ENCODE measurements at places on chromosomes 16 and 17.

DNA sequence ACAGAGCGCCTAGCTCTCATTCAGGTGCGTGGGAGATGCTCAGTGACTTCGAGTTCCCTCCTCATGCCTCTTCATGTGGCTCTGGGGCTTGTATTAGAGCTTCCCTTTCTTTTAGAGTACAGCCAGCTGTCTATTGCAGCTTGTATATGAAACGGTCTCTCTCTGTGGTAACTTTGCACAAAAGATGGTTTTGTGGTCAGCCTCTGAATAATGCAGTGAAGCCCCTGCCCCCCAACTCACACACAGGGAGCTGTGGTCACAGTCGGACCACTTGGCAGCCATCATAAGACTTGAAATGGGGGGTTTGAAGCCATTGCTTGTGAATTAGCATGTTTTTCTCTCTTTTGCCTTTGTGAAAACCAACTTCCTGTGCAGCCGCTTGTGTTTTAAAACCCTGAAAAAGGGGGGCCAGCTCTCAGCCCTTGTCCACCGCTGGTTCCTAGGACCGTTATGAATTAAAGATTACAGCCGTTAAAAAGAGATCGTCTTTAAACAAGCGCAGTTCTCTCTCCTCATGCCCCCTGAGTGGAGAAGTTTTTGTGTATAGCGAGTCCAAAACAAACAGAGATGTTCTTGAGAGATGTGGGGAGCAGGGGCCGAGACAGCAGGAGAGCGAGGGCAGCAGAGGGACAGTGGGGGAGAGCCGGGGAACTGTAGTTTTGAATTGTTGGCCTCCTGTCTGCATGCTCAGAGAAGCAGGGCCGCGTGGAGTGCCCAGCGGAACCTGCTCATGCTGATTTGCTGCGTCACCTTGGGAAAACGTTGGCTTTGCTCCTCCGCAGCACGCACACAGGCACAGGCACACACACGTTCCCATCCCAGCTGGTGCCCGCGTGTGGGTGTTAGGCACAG lies 199.0 kb downstream of the MSI2 start:
- peak; percentile 33 for DNase-seq

DNA sequence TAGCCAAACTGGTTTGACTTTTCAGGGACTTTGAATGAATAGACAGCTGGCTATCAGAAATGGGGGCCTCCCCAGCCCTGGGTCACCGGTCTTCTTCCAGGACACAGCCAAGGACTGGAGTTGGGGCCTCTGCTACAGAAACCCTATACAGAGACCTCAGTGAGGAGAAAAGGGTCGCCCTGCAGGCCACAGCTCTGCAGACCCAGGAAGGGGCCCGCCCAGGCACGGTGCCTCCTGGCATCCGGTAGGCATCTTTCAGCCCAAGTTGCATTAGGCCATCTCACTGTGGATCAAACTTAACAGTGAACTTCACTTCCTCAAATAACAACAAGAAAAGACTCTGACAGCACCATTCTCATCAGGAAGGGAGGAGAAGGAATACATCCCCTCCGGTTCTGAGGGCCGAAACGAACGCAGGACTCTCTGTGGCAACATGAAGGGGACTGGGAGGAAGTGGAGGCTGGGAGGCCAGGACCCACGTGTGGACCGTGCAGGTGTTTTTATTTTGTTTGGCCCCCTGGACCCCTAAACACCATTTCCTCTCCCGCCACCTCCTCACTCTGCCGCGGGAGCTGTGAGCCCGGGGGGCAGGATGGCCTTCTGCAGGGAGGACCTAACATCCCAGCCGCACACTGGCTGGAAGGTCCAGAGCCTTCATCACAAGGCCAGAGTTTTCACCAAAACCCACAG lies 7.2 kb downstream of the SLC38A10 start:
- no peak for DNase-seq

- DNase-seq = no peak
These were observed 1.6 kb upstream of the DUSP14 start for GRCh38 chr17:37488009-37488604.

GRCh38 chr17:18039535-18040260 lies 490 bp downstream of the GID4 start:
- no peak for DNase-seq

DNA sequence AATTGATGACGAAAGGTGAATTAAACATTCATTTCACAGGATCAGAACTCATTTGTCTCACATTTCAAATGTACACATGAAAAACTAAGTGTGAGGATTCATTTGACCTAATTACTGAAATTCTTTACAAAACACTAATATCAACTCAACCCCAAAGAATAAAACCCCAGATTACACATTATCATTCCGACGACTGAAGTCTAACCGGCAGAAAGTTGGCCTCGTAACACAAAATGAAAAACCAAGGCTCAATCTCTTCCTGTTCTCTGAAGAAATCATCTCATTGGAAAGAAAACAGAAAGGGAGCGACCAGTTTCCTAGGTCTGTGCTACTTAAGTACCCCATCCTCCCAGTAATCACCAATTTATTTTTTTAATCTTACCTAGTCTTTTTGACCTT lies 1.8 kb downstream of the JPT1 start:
- DNase-seq = no peak

DNA sequence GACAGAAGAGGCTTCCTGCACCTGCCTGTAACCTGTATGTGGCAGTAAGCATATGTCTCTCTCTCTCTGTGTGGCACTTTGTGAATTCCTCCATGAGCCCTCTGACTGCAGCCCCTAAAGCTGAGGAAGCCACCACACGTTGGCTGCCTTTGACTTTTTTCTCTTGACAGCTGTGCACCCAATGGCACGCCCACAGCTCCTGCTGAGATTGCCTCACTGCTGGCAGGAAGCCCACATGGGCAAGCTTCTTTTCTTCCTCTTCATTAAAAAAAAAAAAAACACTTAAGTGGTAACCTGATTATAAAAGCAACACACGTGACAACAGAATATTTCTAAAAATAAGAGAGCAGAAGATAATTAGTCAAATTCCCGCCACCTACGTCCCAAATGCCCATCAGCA lies 34.0 kb upstream of the PIRT start:
- no peak for DNase-seq

- no peak for DNase-seq
These were observed 105.8 kb upstream of the PMFBP1 start for GRCh38 chr16:72277749-72278148.

GRCh38 chr17:8176197-8176940 lies at the start of gene TMEM107:
TSS of gene TMEM107 (minus strand) at chr17:8176380. CDS start at chr17:8176286, 94 bp downstream.
- peak; percentile 84 for DNase-seq

GRCh38 chr17:45929344-45929743 lies 35.0 kb downstream of the MAPT start:
- no peak for DNase-seq

DNA sequence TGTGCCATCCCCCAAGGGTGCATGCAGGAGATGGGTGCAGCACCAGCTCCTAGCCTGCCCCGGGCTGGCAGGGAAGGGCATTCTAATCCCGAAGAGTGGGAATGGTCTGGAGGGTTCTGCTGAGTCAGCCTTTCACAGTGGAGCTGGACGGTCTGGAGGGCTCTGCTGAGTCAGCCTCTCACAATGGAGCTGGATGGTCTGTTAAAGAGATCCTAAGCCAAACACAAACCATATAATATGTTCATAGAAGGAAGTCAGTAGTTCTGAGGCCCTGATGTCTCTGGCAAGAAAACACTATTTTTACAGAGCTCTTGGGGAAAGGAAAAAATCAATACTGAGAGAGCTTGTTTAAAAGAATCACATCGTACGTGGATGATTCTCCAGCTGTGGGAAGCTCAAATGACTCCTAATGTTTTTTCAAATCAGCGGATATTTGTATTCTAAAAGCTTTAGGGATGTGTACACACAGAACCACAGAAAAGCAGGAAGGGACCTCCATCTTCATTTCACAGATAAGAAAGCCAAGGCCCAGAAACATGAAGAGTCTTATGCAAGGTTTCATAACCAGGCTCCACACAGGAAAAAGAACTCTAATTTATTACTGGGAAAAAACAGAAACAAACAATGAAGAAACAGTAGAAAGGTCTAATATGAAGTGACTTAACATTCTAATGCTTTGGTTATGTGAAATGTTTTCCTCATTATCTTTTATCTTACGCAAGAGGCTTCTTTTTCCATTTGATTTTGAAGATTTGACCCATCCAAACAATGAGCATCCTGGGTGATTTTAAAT lies 176.3 kb downstream of the VPS53 start:
- DNase-seq = no peak

GRCh38 chr16:78836802-78837491 lies 737.5 kb downstream of the WWOX start:
- DNase-seq = no peak

DNA sequence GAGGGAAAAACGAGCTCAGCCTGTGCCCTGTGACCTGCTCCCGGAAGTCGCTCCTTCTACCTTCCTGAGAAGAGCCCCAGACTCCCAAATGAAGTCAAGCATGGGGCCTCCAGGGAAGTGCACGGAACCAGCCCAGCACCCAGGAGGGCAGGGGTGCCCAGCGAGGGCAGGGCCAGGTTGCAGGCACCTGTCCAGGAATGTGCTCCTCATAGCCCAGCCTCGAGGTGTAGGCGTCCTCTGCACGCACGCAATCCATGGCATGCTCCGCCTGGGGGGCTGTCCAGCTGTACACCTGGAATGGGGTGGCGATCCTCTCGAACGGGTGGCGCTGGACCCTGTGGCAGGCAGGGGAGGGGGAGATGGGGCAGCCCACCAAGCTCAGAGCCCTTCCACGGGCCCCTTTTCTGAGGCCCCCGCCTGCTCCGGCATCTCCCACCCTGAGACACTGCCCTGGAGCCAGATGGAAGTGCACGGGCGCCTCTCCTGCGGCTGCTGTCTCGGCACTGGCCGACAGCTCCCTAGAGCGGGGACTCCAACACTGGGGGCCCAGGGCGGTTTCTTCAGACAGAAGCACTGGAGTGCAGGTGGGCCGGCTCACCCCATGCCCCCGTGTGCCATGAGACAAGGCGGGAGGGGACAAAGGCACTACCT lies 10.9 kb downstream of the CLUH start:
- no peak for DNase-seq

DNA sequence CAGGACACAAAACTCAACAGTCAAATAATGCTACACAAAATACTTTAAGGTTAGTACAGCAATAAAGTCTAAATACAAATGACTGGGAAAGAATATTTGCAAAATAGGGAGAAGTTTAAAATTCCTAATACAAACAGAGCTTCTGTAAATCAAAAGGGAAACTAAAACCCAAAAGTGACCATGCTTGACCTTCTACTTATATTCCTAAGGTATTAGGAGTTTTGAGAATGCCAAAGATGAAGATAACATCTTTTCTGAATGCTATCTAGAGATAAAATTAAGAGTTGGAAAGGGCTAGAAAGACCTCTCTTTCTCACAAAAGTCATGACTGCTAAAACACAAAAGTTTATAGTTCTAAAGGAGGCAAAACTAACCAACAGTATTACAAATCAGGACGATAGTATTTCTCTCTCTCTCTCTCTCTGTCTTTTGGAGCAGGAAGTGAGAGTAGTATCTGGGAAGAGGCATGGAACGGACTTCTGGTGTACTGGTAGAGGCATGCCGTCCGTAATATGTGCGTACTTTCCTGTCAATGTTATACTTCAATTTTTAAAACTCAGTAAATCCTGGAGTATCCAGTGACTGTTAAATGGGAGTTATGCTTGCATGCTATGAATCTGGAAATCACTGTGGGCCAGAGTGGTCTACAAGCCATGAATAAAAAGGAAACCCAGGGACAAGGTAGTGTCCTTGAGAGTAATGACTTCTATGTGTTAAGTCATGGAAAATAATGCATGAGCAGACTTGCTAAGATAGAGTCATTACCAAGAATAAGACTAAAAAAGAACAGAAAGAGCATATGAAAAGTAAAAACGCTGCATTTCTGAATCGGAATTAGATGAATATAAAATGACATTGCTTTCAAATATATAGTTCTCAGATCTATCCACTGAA lies 49.7 kb upstream of the ANKFY1 start:
- no peak for DNase-seq

DNA sequence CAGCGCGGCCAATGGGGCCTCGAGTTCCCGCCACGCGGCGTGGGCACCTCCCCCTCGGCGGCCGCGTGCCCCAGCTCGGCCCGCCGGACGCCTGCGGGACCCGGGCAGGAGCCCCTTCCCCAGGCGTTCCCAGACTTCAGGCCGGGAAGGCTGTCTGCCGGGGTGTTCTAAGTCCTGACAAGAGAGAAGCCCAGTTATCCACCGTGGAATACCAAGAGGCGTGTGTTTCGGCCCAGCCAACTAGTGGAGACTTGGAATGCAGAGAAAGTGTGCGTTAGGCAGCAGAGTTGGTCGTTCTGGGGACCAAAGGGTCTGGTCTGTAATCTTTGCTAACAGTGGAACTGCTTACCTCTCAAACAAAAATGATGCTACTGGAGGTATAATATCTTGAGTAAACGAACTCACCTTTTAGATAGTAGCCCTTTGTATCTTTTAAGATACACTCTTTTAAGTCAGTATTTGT lies 251 bp upstream of the HSF5 start:
- no peak for DNase-seq

GRCh38 chr17:15981208-15981607 lies 18.3 kb downstream of the ZSWIM7 start:
- DNase-seq = no peak

- DNase-seq = no peak
These were observed 47.9 kb downstream of the FOXL1 start for GRCh38 chr16:86626284-86626683.

GRCh38 chr16:19851476-19851875 lies 33.2 kb downstream of the GPRC5B start:
- no peak for DNase-seq

DNA sequence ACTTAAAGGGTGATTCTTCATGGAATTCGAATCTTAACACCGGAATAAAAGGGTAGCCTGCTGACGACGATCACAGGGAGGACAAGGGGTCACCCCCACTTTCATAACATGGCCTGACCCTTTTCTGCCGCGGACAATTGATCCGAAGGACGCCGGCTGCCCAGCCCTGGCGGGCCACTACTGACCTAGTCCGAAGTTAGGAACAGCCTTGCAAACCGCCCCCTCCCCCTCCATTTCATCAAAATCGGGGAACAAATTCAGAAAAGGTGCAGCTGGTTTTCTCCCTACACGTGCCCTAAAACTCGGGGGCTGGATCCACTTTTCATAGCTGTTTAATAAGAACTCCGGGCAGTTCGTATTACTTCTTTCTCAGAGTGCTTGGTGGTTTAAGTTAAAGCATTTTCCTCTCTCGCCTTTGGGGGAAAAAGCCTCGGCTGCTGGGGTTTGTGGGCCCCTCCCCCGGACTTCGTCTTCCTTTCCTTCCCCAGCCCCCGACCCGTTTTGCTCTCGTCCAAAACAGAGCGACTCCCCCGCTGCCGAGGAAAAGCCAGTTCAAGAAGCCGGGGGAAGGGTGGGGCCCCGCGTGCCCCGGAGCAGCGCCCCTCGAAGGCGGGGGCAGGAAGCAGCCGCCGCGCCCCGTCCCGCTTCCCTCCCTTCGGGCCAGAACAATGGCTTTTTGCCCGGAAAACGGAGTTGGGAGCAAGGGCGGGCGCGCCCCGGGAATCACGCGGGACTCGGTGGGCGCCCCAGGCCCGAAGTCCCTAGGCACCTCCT lies 641 bp upstream of the CBX2 start:
- no peak for DNase-seq

- DNase-seq = no peak
These were observed 295.3 kb upstream of the PMFBP1 start for GRCh38 chr16:72467157-72467759.

DNA sequence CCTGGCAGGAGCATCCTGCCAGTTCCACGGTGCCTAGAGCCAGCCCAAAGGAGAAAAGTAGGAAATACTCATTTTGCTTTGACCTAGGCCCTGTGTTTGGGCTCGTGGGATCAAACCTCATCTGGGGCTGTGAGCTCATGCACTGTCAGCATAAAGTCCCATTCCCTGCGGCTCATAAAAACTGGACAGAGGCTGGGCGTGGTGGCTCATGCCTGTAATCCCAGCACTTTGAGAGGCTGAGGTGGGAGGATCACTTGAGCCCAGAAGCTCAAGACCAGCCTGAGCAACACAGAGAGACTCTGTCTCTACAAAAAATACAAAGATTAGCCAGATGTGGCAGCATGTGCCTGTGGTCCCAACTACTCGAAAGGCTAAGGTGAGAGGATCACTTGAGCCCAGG lies 17.9 kb downstream of the ATP6V0D1 start:
- no peak for DNase-seq
